Common myeloid progenitor, CD34-positive (primary cell): ENCODE measurements at places on chromosomes 2 and 18.
A peak's percentile ranks its signal among the peaks of the same experiment; 100 is the strongest.

GRCh38 chr18:57984490-57985115 is 59.4 kb upstream of the NEDD4L start:
- no peak for DNase-seq

DNA sequence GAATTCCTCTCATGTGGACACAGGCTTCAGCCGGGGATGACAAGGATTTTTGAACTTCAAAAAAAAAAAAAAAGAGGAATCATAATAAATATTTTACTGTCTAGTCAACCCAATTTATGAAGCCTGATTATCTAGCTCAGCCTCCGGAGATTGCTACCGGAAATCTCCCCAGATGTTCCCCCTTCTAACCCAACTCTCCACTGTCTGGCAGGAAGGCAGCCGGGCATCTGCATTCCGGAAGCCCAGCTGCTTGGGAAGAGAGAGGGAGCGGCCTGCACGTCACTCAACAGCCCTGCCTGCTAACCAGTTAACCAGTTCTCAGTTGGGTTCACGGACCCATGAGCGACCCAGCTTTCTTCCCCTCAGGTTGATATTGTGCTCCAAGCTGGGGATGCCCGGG is 87.2 kb upstream of the POU3F3 start:
- DNase-seq = peak; percentile 79

- no peak for DNase-seq
Observed at GRCh38 chr2:238362626-238363025, 42.3 kb downstream of the TRAF3IP1 start.

DNA sequence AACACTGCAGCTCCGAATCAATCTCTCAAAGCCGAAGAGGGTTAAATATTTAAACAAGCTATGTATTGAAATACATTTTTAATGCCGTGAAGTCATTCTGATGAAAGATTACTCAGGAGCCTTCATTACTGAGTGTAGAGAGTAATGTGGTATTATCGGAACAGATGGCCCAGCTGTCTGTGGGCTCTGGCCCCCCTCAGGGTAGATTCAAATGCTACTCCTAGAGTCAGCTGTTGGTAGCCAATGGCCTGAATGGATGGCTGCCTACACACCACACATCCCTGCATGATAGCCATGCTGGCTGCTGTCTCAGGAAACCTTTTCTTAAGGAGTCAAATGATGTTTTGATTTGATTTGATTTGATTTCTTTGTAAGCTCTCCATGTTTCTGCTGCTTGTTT is 732.3 kb upstream of the CELF4 start:
- DNase-seq = no peak

DNA sequence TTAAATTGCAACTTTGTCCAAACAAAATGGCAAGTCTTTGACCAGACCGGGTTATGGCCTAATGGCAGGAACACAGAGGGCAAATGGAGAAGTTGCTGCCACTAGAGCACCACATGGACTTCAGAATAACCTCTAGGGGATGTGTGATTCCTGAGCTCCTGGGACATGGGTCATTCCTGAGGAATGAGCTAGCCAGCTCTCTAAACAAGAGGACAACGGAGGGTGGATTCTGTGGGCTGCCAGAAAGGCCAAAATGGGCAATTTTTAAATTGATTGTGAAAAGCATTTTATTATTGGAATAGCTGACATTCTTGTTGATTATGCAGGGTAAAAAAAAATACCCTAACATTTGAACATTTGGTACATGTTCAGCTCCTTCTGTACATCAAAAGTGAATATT is 109.8 kb upstream of the FZD5 start:
- DNase-seq = no peak
